T1000 (cell line): ENCODE measurements at places on chromosomes 7 and 10.
A peak's percentile ranks its signal among the peaks of the same experiment; 100 is the strongest.

DNA sequence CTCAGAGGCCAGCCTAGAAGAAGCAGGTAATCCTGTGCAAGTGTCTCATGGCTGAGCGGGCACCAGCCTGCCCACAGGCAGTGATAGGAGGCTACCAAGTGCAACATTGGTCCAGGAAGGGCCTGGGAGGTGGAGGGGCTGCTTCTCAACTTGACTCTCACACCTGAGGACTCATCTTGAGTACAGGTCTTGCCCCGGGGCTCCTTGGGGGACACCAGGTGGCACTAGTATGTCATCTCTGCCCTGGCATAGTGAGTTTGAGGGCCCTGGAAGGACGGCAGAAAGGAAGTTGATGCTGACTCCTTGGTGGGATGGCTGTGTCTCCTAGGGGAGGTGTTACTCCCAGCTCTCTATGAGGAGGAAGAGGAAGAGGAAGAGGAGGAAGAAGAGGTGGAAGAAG lies 2.3 kb downstream of the CCDC136 start:
- DNase-seq, result no peak

DNA sequence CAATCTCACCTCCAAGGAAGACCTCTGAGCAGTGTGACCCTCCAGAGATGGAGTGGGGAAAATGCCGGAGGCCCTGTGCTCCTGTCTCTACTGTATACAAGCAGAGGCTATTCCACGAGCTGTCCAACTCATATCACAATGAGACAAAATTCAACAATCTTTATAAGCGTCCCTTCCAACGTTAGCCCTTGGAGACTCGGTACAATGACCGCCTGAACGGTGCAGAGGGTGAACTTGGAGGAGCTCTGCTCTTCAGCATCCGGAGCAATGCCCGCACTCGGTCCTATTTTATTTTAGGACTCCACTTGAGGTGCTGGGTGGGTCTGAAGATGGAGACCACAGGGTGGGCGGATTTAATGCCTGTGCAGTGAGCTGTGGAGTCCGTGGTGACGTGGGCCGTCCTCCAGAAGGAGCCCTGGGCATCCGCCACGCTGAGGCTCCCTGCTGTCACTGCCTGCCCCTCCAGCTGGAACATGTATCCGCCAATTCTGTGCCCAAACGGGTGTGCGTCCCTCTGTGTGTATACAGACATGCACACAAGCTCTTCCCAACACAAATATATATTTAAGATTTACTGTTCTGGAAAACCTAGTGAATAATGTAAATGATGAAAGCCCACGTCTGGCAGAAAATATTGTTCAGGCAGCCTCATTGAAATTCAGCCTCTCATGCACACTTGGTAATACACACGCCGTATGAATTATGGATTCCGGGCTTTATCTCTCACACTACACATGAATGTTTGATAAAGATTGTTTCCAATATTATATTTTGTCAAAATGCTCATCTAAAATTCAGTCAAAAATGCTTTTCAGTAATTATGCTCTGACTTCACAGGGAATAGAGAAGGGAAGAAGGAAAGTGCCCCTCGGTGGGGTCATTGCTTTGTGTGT lies 239.9 kb upstream of the ZMIZ1 start:
- no peak for DNase-seq

- no peak for DNase-seq
Observed at GRCh38 chr7:84017651-84018050, 176.9 kb downstream of the SEMA3A start.

GRCh38 chr10:125557311-125557710 lies 125.7 kb downstream of the TEX36 start:
- DNase-seq, result no peak

GRCh38 chr7:142461437-142461836 lies 203.6 kb upstream of the PRSS58 start:
- DNase-seq, result no peak

DNA sequence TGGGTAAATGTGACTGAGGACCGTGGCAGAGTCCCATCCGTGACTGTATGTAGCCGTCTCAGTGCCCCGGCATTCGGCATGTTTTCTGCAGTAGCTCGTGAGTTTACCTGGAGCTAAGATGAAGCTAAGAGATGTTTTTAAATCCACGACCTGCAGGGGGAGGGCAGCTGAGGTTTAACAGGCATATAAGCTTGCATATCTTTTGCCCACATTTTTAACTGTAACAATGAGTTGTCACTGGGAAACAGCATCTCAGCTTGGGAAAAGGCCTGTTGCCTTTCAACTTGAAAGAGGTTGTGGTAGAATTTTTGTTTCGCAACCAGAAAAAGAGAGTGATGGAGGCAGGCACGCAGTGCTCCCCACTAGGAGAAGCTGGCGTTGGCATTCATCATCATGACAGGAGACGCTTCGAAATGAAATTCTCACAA lies 77.7 kb downstream of the CELF2 start:
- DNase-seq, result no peak

GRCh38 chr7:44331682-44332081 lies 6.3 kb upstream of the CAMK2B start:
- no peak for DNase-seq

DNA sequence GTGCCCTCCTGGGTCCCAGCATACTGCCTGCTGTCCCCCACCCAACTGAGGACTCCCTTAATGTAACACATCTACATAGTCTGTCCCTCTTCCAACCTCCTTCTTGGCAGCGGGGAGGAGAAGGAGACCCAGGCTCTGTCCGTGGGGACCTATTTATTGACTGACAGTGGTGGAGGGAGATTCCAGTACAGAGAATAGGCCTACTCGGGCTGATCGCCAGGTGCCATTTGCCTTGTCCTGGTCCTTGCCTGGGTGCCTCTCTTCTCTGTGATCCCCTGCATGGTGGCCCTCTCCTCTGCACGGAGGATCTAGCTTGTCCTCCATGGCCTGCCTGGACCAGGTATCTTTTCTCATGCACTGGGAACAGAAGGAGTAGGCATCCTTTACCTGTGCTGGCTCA lies 17.0 kb downstream of the GHRHR start:
- no peak for DNase-seq

- DNase-seq, result no peak
Observed at GRCh38 chr10:13422800-13423199, 74.7 kb upstream of the SEPHS1 start.

DNA sequence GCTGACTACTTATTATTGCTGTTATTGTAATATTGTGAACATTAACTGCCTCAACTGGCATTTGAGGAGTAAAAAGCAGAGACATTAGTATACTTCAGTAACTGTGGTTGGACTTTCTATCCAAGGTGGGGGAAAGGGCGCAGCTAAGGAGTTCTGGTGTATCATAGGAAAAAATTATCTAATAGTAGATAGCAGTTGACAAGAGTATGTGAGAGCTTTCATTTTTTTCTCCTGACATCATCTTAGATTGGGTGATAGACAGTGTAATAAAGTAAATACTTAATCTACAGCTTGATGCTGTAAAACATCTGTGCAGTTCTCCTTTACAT lies 68.9 kb downstream of the PHTF2 start:
- no peak for DNase-seq

- DNase-seq, result no peak
Observed at GRCh38 chr7:117616694-117617093, 136.9 kb downstream of the CFTR start.

GRCh38 chr10:100655326-100655759 lies 90.0 kb upstream of the PAX2 start:
- no peak for DNase-seq

DNA sequence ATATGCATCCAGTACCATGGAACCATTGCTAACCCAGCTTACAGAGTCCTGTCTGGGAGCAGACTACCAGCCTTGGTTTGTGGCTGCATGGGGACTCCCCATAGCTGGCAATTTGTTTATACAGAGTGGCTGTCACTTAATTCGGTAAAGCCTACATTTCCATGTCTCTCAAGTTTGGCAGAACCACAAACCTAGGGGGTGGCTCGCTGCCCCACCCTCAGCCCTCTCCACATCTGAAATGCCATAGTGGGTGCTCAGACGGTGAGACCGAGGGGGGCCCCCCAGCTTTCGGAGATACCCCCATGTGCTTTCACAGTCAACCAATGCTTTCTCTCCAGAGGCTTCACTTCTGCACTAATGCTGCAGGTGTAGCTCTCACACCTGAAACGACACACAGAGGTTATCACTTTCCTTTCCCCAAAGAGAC lies 75.5 kb upstream of the KAT6B start:
- DNase-seq, result no peak

DNA sequence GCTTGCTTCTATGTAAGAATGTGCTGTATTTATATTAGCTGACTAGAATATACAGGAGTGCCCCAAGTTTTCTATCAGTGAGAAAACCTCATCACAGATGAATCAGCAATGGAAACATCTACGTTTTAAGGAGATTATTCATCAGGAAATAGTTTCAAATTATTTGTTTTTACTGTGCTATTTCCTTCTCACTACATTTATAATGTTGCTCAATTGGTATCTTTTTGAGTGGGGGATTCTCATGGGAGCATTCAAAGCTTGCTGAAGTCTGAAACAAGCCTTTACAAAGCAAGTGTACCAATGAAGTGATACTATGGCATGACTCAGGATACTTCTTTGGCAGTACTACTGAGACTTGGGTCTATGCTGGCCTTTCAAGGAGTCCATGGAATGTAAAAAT lies 191.1 kb upstream of the SLC26A5 start:
- DNase-seq, result peak; percentile 8

- DNase-seq, result no peak
Observed at GRCh38 chr7:49670991-49671390, 102.4 kb upstream of the VWC2 start.

- DNase-seq, result no peak
Observed at GRCh38 chr7:36336390-36336789, 53.3 kb upstream of the ANLN start.

GRCh38 chr7:2698581-2699288 lies 10.7 kb downstream of the AMZ1 start:
- DNase-seq, result no peak

GRCh38 chr10:114507449-114507848 lies 103.1 kb upstream of the AFAP1L2 start:
- no peak for DNase-seq

DNA sequence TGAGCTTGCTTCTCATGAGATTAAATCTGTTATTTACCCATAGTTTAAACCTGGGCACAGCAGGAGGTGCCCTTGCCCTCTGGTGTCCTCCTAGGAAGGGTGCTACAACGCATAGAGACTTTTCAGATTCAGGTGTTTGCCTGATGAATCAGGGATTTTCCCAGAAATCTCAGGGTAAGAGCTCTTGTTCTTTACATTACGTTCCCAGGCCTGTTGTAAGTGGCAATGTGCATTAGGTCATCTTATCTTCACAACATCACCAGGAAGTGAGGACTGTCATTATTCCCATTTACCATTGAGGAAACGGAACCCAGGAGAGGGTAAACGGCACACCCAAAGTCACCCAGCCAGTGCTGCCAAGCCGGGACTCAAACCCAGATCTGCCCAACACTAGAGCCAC lies 73.0 kb downstream of the NHLRC2 start:
- no peak for DNase-seq

DNA sequence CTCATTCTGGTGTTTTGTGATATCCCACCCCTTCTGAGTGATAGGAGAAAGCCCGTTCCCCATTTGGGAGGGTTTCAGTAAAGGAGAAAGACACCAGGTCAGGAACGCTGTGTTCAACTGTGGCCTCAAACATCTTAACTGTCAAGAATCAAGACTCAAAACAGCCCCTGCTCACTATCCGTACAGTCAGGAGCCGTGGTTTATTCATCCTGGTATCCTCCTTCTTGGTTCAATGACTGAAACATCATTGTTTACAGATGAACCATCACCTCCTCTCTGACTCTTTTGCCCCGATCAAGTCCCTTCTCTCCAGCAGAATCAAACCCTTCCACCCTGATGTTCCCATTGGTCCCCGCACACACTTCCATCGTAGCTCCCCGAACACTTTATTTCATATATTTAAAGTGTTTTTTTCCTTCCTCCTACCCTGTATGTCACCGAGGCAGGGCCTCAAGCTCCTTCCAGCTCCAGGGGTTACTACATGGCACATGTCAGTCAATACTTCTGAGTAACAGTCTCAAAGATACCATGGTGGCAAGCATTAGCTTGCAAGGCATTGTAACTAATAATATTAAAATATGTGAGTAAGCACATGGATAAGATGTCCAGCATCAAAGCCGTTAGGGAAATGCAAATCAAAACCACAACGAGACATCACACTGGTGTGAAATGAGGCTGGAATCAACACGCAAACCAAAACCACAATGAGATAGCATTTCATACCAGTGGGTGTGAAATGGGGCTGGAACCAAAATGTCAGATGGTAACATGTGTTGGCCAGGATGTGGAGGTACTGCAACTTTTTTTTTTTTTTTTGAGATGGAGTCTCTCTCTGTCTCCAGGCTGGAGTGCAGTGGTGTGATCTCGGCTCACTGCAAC lies 124.7 kb upstream of the C1QL3 start:
- no peak for DNase-seq

- no peak for DNase-seq
Observed at GRCh38 chr10:8543361-8544056, 489.0 kb downstream of the GATA3 start.

GRCh38 chr10:106636766-106637491 lies 527.6 kb downstream of the SORCS1 start:
- no peak for DNase-seq

DNA sequence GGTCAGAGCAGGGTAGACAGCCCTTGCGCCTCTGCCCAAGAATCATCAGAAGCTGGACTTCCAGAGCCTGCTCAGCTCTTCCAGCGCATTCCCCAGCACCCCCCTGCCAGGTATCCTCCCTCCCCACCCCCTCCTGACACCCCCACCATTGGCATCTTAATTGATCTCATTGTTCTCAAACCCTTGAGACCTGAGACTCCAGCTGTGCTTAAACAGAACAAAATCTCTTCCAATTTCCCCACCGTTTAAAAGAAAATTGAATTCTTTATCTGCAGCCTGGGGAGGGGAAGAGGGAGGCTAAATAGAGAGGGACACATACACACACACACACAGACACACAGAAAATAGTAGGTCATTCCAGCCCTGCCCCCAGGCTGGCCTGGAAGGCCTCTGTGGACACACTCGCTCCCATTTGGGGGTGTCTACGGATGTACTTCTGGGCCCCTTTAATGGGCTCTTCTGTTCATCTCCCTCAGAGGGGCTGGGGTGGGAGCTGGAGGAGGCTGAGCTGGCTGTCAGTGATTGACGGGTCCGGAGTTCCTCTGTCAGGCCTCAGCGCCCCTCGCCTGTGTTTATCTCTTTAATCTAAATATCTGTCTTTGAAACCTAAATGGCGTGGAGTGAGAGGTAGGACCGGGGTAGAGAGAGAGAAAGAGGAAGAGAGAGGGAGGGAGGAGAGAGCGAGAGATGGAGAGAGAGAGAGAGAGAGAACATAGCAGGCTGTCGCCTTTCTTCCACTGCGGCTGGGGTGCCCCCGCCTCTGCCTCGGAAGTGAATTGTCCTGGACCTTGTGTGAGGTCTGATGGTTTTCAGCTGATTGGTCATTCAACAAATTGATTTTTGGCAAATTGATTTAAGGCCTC lies 61.7 kb downstream of the C10orf105 start:
- no peak for DNase-seq

- no peak for DNase-seq
Observed at GRCh38 chr7:50264908-50265307, 39.6 kb upstream of the IKZF1 start.
